ENCODE measurements at places on chromosomes 2 and 18.

DNA sequence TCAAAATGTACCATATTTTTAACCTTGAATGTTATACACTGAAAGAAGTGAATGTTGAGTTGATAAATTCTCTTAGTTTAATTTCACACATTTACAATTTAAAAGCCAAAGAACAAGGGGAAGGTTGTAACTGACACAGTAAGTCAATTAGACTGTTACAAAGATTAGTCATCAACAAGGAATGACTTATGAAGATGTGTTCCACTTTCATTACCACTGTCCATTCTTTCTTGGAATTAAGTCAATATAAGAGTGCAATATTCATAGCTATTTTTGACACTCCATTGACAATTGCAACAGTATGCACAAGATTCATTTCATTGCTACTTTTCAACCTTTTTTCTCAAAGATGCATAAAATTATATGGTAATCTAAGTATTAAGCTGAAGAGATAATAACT is 291.3 kb downstream of the RIT2 start:
- DNase-seq: no peak

GRCh38 chr2:98037206-98037605 is 41.5 kb upstream of the TMEM131 start:
- no peak for DNase-seq

DNA sequence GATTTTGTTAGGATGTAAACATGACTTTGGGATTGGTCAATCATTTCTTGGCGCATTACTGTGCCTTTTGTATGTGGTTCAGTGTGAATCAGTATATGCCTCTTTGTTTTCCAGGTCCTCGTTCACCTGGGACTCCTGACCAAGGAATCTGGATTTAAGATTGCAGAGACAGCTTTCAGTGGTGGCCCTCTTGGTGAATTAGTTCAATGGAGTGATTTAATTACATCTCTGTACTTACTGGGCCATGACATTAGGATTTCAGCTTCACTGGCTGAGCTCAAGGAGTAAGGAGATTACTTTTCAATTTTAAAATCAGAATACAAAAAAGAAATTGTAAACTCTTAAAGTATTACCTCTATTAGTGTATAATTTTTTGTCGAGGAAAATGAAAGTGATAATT is 87.6 kb downstream of the MGAT5 start:
- DNase-seq: no peak

- DNase-seq: no peak
These were observed 7.6 kb upstream of the NFE2L2 start for GRCh38 chr2:177271981-177272666.

DNA sequence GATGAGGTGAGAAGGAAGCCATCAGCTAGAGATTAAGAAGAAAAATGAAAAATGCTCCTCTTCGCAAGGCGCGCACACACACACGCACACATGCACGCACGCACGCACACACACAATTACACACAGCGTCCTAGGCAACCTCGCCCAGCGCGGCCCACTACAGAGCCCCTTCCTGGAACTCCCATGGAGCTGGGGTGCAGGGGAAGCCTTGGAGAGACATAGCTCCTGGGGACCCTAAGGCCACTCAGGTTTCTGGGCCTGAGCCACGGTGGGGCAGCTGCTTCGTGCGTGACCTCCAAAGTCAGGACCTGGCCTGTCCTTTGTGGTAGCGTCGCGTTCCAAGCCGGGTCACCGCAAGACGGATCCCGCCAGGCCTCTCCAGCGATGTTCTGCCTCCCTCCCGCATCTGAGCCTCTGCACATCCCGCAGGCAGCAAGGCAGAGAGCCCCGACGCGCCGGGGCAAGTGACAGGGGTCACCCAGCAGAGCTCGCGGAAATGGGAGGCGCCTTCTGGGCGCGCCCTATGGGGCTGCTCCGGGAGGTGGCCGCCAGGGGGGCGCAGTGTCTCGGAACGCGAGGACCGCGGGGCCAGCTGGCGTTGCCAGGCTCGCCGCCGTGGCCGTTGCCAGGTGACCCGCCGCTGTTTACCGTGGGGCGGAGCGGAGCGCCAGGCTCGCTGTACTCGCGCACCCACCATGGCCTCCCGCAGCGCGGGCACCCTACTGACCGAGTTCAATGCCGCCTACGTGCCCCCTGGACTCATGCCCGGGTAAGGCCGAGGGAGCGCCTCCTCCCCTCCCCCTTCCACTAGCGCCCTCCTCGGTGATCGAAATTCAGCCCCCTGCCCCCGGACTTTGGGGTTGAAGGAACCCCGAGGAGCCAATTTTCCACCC is 79.0 kb downstream of the CIB4 start:
- DNase-seq: no peak

- no peak for DNase-seq
These were observed 76.3 kb upstream of the ID2 start for GRCh38 chr2:8605351-8606065.

DNA sequence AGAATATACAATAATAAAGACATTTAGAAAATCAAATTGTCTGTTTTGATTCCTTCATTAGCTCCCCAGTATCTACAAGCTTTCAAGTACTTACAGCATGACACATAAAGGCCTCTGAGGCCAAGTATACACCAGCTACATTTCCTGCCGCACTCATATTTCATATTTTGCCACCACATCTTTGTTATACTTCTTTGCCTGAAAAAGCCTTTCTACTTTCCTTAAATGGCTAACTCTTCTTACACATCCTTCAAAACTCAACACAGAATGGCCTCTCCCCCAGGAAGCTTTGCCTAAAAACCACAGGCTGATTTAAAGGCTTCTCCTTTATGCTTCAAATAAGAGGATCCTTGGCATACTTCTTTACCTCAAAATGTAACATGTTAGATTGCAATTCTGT is 4.5 kb downstream of the STK17B start:
- peak; percentile 23 for DNase-seq

- DNase-seq: no peak
These were observed 71.8 kb downstream of the ASAP2 start for GRCh38 chr2:9278439-9278838.

DNA sequence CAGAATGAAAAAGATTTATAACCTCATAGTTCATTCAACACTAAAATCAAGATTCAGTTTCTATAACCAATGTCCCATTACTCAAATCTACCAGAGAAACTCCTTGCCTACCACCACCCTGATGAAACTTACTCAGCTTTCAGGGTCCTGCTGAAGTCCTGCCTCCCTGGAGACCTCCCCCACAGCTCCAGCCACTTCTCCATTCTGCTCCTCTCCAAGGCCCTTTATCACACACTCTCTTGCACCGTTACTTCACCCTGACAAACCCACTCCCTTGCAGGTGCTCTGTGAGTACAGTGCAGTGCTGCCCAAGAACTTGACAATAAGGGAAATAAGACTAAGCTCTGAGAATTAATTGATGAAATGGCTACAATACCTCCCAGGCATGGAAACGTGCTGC is 83.5 kb upstream of the CDCA7 start:
- no peak for DNase-seq

DNA sequence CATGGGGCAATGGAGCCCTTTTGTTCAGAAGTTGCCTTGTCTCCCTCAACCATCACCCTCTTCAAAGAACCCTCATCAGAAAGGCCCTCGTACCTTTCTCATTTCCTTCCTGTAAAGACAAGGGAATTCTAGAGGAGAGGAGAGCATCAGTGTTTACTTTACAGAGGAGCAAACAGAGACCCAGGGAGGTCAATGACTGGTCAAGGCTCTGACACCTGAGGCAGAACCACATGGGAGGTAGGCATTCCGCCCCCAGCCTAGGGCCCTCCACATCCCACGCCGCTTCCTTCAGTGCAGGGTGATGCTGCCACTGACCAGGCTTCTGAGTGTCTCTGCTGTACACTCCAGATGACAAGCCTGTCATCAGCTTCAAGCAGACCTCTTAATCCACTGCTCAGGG is 104.7 kb downstream of the NRP2 start:
- DNase-seq: no peak

DNA sequence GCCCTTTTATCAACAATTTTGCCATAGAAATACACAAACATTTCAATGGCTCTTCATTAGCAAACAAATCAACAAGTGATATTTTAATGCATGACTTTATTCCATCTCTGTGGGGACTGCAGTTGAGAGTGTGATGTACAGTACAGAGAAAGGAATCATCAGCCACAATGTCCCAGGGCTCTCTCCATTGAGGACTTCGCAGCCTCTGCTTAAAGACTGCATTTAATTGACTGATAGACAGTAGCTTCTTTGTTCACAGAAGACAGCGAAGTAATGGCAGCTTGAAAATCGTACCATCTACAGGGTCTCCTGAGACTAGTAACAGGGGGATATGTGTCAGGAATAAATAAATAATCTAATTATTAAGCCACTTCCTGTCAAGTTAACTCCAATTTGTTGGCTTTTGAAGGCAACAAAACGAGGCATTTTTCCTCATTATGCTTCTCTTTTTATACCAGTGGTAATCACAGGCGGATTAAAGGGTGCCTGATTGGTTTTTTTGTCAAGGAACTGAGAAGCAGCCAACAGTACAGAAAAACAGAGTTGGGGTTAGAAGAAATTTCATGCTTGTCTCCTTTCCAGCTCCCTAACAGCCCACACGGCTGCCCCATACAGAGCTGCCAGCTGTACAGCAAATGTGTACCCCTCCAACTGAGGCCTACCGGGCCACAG is 164.3 kb downstream of the ZNF521 start:
- DNase-seq: no peak

DNA sequence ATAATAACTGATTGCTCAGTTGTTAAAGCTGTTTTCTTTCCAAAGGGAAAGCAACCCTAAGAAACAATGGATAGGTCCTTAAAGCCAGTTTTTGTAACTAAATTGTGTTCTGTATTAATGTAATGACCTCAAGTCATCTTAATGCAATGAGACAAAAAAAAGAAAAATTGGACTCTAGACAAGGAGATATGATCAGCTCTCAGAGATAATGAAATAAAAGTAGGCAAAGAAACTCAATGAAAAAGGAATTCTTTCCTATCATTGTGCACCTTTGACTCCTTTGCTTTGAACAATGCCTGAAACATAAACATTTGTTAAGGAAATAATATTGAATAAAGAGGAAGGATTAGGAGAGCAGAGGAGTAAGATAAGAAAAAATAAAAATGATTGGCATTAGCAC is 86.1 kb downstream of the RIT2 start:
- DNase-seq: no peak

GRCh38 chr2:16513626-16514025 is 152.0 kb downstream of the CYRIA start:
- DNase-seq: no peak

- no peak for DNase-seq
These were observed 283.5 kb upstream of the TANK start for GRCh38 chr2:160876765-160877164.

- no peak for DNase-seq
These were observed 49.5 kb upstream of the PLEKHM3 start for GRCh38 chr2:208074610-208075356.

DNA sequence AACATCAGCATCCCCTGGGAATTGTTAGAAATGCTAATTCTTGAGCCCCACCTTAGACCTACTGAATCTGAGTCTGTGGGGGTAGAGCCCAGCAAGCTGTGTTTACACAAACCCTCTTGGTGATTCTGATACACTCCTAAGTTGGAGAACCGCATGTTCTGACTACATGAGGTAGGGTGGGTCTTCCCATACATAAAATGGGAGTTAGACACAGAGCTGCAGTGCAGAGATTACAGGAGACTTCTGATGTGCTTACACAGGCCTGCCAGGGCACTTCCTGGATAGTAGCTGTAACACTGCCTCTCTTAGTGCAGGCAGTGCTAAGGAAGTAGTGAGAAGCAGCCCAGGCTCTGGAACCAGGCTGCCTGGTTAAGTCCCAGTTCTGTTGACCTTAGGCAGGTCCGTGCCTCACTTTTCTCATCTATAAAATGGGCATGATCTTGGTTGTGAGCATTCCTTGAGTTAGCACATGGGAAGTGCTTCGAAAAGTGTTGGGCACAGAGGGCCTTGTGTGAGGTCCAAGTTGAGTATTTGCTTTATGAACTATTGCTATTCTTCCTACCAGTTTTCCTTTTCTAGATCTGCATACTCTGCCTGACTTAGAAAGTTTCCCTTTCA is 67.3 kb downstream of the GLI2 start:
- DNase-seq: no peak

DNA sequence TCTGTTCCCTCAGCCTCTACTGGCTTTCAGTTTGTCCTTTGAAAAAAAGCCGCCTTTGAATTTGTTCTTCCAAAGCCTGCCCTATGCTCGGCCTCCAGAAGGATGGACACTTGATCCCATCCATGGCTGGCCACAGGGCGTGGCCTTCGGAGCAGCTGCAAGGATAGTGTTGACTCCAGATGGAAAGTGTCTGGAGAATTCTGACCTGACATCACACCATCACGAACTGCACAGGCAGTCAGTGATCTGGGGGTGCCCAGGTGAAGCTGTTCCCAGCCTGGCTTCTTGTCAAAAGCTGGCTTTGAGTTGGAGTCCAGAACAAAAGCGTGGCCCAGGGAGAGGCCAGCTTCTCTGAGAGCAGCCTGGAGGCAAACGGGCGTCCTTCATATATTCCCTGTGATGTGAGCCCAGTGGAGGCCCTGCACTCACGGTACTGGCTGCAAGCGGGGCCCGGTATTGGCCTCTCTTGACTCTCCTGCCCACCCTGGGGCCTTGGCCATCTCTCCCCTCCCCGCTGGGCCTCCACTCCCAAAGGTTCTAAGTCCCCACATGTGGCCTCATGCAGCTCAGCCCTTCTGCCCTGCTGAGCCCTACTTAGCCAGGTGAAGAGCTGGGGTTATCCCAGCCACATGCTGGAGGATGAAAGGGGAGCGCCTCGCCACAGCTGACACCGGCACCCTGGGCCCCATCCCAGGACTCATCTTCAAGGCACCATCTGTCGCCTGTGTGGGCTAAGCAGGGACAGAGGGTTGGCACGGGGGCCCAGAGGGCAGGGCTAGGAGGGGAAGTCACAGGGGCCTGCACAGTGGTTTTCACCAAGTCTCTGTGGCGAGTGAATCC is 20.4 kb upstream of the ATOH8 start:
- no peak for DNase-seq

- no peak for DNase-seq
These were observed 4.4 kb downstream of the ANKRD29 start for GRCh38 chr18:23658285-23658684.

DNA sequence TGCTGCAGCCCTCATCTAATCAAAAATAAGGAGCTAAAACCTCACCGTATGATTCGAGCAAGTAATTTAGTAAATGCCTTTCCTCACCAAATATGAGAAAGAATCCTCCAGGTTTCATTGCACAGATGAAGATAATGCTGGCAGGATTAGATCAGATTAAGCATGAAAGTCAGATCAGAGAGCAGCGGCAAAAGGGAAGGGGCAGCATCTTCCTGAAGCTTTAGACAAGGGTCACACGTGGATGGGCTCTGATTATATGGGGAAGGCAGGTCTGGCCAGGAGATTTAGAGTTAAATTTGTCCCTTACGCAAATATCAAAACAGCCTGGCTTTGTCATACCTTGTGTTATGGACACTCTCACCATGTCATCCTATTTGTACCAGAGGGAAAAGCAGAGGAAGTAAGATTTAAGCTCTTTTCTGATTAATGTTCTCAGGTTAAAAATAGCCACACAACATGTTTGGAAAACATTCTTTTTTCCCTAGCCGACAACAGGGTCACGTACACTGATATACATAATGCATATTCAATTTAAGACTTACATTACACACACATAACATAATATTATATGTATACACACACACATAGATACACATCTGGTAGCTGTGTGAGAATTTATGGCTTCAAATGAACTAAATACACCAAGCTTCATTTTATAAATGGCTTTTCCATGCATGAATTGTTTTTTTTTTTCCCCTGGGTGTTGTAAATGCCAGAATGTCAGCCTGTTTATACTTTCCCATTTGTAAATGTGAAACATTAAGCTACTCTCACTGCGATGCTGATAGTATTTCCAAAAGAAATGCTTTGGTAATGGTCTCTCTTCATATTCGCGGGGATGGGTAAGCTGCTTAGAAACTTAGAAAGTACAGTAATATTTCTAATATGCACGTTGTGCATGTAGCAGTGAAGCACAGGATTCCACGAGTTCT is 196.3 kb upstream of the SIX3 start:
- DNase-seq: no peak

GRCh38 chr18:944440-944839 is 39.8 kb downstream of the ADCYAP1 start:
- DNase-seq: no peak
